ENCODE measurements at places on chromosomes 11 and 22.

- no peak for DNase-seq
Observed at GRCh38 chr11:877565-877964, 33.0 kb downstream of the CHID1 start.

DNA sequence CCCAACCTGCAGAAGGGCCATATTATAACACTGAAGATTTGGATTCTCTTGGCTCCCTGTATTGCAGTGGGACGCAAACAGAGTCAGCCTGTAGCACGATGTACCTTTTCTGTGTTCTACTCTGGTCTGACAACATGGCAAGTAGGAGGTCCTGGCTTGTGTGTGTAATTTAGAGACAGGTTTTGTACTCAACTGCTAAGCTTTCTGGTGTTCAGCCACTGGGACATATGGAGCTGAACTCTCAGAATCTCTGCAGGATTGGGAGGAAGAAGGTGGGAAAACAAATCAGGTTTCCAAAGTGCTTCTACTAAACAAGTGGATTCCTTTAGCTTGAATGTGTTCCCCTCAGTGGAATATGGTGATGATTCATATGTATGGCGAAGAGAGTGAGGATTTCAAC lies 192.5 kb upstream of the MTMR2 start:
- DNase-seq, result no peak

DNA sequence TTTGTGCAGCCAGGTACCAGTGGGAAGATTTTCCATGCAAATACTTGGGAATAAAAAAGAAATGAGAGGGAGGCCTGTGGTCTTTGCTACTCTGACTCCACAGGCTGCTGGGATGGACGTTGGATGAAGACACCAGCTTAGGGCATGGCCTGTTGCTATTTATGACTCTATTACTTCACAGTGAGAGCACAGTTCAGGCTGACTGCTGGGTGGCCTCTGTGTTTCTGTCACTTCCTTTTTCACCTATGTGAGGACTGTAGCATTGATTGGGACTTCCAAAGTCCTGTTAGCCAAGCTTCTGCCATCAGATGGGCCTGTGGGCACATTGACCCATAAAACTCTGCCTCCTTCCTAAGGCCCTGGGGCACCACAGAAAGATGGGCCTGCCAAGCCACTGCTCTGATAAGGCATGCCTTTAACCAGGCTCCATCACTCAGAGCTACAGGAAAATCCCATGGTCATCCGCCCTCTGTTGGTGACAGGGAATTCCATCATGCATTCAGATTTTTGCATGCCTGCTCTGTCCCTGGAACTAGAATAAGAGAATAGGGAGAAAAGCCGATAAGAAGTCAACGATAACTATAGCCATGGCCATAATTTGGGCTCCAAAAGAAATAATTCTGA lies 64.6 kb downstream of the KCNJ1 start:
- no peak for DNase-seq

- DNase-seq, result no peak
Observed at GRCh38 chr11:117999354-117999993, 13.3 kb downstream of the IL10RA start.

DNA sequence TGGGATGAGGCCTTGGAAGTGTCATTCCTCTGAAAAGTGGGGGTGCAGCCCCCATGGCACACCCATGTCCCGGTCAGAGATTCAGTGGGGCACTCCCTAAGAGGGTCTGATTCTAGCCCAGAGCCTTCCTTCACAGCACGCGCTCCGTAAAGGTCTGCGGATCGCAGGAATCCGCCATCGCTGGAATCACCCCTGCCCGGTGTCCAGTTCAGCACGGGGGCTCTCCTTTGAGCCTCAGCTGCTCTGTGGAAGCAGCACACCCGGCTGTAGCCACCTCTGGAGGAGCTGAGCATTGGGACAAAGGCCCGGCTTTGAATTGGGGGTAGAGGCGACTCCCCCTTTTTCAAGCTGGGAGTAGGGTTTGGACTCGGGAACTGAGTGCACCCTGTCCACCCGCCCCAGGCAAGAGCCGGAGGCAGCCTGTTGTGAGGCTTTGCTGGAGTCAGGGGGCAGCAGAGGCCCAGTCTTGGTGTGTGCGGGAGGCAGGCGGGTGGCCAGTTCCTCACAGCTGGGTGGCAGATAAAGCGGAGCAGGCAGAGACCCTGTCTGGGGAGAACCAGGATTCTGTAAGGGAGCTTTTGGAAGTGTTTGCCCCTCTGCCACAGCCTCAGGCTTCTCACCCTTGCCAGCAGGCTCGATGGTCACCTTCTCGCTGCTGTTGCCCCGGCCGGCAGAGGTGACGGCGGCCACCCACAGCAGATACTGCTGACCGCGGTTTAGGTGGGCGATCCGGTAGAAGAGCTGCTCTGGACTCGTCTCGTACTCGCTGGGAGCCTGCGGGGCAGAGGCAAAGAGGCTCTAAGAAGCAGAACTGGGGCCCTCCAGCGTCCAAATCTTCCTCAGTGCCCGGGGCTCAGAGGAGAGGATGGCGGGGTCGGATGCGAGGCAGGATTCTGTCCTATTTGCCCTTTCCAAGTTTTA lies 115.9 kb downstream of the CEP164 start:
- DNase-seq, result no peak

All from activated CD8-positive, alpha-beta memory T cell treated with anti-CD3 and anti-CD28 coated beads for 1 hour (primary cell).